A549 treated with ZK216348 at 1 μM for 4 hours (cell line): ENCODE measurements at places on chromosomes 5 and 9. TPM values are rescaled to one million over a fixed set of nuclear protein-coding genes. Genes with fewer than 3 reads are reported as not detected.

The SLC46A2 gene
- total RNA-seq, result not detected in 5 replicates

The KIF4B gene
- not detected in 5 replicates for total RNA-seq

The BAAT gene
- total RNA-seq, result 0.42 to 0.57 TPM (median 0.51 TPM) in 5 replicates

The NACC2 gene
- 19.5 to 39.4 TPM (median 34.6 TPM) in 5 replicates for total RNA-seq

The NDUFB6 gene
- 102 to 115 TPM (median 102 TPM) in 5 replicates for total RNA-seq

The INSL4 gene
- total RNA-seq, result 13.6 to 17.0 TPM (median 16.2 TPM) in 5 replicates

The SLC6A18 gene
- not detected in 5 replicates for total RNA-seq

The HK3 gene
- total RNA-seq, result 0.09 TPM in 1 of 5 replicates, not detected in the others

The NAIP gene
- total RNA-seq, result 0.39 to 0.72 TPM (median 0.56 TPM) in 5 replicates

The MLANA gene
- total RNA-seq, result not detected in 5 replicates

The ADAM19 gene
- 10.0 to 14.6 TPM (median 13.7 TPM) in 5 replicates for total RNA-seq

The WDR38 gene
- 0.13 to 0.19 TPM (median 0.19 TPM) in 3 of 5 replicates, not detected in the others for total RNA-seq

The PITX1 gene
- total RNA-seq, result 14.2 to 38.1 TPM (median 36.5 TPM) in 5 replicates

The SRA1 gene
- 41.1 to 48.2 TPM (median 44.5 TPM) in 5 replicates for total RNA-seq

The PCDHA9 gene
- 0.04 TPM in 1 of 5 replicates, not detected in the others for total RNA-seq

The ELAVL2 gene
- total RNA-seq, result not detected in 5 replicates

The INSL6 gene
- total RNA-seq, result not detected in 5 replicates

The RORB gene
- not detected in 5 replicates for total RNA-seq

The PCDHA6 gene
- 0.04 to 0.12 TPM (median 0.12 TPM) in 3 of 5 replicates, not detected in the others for total RNA-seq

The CSNK1A1 gene
- total RNA-seq, result 106 to 145 TPM (median 131 TPM) in 5 replicates

The PLPP7 gene
- not detected in 5 replicates for total RNA-seq

The PRRC2B gene
- 38.3 to 77.5 TPM (median 73.3 TPM) in 5 replicates for total RNA-seq

The ITGA2 gene
- 11.7 to 21.3 TPM (median 17.2 TPM) in 5 replicates for total RNA-seq

The FBP2 gene
- total RNA-seq, result 0.11 TPM in 1 of 5 replicates, not detected in the others

The SPATA31C1 gene
- not detected in 5 replicates for total RNA-seq

The CCL28 gene
- 0.06 to 0.22 TPM (median 0.14 TPM) in 4 of 5 replicates, not detected in the other for total RNA-seq

The C9orf57 gene
- total RNA-seq, result not detected in 5 replicates

The IFNA13 gene
- not detected in 5 replicates for total RNA-seq

The LEAP2 gene
- 0.58 to 1.4 TPM (median 1.0 TPM) in 5 replicates for total RNA-seq

The CCDC69 gene
- 1.0 to 2.2 TPM (median 1.6 TPM) in 5 replicates for total RNA-seq

The ARL14EPL gene
- total RNA-seq, result 0.18 to 0.33 TPM (median 0.18 TPM) in 3 of 5 replicates, not detected in the others

The PNPLA7 gene
- 0.28 to 1.2 TPM (median 1.1 TPM) in 5 replicates for total RNA-seq

The PTGR1 gene
- total RNA-seq, result 318 to 392 TPM (median 362 TPM) in 5 replicates

The SHB gene
- 32.2 to 52.8 TPM (median 47.3 TPM) in 5 replicates for total RNA-seq

The UBE2QL1 gene
- 0.13 to 0.30 TPM (median 0.27 TPM) in 5 replicates for total RNA-seq

The STPG3 gene
- total RNA-seq, result not detected in 5 replicates

The WWC1 gene
- 72.5 to 100 TPM (median 88.8 TPM) in 5 replicates for total RNA-seq

The SNX30 gene
- total RNA-seq, result 3.7 to 5.3 TPM (median 5.2 TPM) in 5 replicates

The ACTBL2 gene
- 0.09 to 0.12 TPM in 2 of 5 replicates, not detected in the others for total RNA-seq

The PCDHB10 gene
- not detected in 5 replicates for total RNA-seq

The STKLD1 gene
- total RNA-seq, result 0.84 to 2.0 TPM (median 0.94 TPM) in 5 replicates

The NOTCH1 gene
- 5.0 to 13.7 TPM (median 12.6 TPM) in 5 replicates for total RNA-seq

The SUSD3 gene
- total RNA-seq, result 0.50 to 1.2 TPM (median 0.88 TPM) in 5 replicates
